ENCODE measurements at places on chromosomes 1 and 21.
A peak's percentile ranks its signal among the peaks of the same experiment; 100 is the strongest.

DNA sequence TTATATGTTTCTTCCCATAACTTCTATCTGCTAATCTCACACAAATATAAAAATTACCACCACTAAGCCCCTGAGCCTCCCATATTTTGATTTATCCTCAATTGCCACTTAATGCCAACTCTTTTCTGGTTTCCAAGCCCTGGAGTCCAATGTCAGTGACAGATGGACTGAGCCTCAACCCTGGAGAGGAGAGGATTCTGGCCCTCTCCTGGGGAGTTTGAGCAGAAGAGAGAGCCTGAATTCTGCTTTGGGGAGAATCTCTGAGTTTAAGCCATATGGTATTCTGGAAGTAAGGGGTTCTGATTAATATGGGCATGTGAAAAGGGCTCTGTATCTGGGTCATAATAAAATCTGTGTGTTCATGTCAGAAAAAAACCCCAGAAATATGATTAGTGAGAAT lies 8.5 kb downstream of the CADM3 start:
- H3K27me3 ChIP-seq: no peaks in the 10 kb centered on the region
- H3K4me3 ChIP-seq: no peak overlapping the region
- DNase-seq: no peak
- H3K27ac ChIP-seq: no peak overlapping the region
- no peaks in the 10 kb centered on the region for H3K4me1 ChIP-seq

- H3K4me1 ChIP-seq: no peaks in the 10 kb centered on the region
- no peaks in the 10 kb centered on the region for H3K27me3 ChIP-seq
- H3K36me3 ChIP-seq: no peaks in the 10 kb centered on the region
- H3K27ac ChIP-seq: no peak overlapping the region
Measured at GRCh38 chr1:171177261-171177660, 7.8 kb upstream of the FMO2 start.

DNA sequence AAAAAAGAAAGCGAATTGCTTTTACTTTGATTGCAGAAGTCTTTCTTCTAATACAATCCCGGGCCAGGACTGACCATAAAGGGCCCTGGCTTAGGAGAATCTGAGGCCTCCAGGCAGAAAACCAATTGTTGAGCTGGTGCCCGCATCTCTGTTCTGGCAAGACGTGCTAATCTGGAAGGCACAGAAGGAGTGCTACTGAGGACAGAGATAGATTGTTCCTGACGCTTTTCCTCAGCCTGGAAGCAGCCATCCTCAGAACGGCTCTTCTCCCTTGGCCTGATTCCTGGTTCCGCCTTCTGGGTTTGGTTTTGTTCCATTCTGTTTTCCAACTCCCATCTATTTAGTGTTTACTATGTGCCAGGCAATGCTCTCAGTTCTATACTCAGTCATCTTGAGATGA lies 44.8 kb upstream of the SPOCD1 start:
- DNase-seq: no peak
- H3K36me3 ChIP-seq: no peaks in the 10 kb centered on the region
- H3K4me1 ChIP-seq: peaks cover 4% of the 10 kb centered on the region
- H3K27me3 ChIP-seq: no peaks in the 10 kb centered on the region
- H3K27ac ChIP-seq: no peak overlapping the region

DNA sequence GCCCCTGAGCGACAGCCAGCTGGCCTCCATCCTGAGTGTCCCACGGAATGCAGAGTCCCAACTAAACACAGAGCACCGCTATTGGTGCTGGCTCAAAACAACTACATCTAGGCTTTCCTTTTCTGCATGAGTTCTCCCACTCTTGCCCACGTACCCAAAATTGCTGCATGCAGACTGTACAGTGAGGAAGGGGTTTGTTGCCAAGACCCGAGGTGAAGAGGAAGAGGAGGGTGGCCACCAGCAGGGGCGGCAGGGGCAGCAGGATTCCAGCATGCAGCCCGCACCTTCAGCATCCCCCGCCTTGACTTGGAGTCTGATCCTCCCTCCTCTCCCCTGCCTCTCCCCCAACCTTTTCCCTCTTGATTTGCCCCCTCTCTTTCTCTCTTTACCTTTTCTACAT lies 8.0 kb downstream of the S100A9 start:
- H3K36me3 ChIP-seq: no peaks in the 10 kb centered on the region
- no peak overlapping the region for H3K27ac ChIP-seq
- no peak overlapping the region for H3K4me3 ChIP-seq
- H3K4me1 ChIP-seq: no peaks in the 10 kb centered on the region

- H3K36me3 ChIP-seq: no peaks in the 10 kb centered on the region
- DNase-seq: no peak
- H3K4me1 ChIP-seq: no peaks in the 10 kb centered on the region
- no peak overlapping the region for H3K27ac ChIP-seq
Measured at GRCh38 chr1:203122159-203122558, 5.4 kb upstream of the ADORA1 start.

DNA sequence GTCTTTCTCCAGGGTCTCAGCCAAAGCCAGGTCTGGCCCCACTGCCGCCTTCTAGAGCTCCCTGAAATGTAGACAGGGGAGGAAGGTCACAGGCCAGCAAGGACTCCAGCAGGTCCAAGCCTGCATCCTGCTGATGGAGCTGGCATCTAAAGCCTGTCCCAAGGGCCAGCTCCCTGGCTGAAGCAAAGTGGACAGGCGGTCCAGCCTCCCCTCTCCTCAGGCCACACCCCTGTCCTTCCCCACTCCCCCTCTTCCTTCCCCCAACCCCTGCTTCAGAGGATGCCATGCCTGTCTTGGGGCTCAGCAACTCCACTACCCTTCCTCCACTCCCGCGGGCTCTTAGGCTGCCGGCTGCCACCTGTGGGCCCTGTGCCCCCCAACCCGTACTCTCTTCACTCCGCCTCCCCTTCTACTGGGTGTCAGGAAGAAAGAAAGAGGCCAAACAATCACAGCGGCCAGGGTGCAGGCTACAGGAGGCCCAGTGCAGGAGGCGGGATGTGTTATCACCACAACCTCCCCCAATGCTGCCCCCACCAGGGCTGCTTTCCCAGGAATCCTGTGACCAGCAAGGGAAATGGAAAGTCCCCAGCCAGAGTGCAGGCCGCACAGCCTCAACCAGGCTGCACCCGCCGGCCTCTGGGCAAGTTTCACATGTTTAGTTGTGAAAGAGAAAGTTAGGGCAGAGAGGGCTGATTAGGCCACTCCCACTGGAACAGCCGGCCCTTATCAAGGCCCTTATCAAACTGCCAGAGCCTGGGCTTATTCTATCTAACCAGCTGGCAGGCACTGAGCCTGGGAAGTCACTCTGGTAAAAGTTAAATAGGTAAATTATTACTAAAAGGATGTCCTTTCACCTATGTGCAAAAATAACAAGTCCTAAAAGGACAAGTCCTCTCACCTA lies 34.1 kb downstream of the ACOT7 start:
- peaks cover 31% of the 10 kb centered on the region for H3K4me1 ChIP-seq
- H3K4me3 ChIP-seq: 0 out of 2 replicates have a peak overlapping the region, but pooled peaks have one; percentile 6
- peak; percentile 66 for DNase-seq

Data from K562 (cell line).